Activated CD8-positive, alpha-beta T cell treated with anti-CD3 and anti-CD28 coated beads for 36 hours (primary cell): ENCODE measurements at places on chromosomes 13 and 19.

DNA sequence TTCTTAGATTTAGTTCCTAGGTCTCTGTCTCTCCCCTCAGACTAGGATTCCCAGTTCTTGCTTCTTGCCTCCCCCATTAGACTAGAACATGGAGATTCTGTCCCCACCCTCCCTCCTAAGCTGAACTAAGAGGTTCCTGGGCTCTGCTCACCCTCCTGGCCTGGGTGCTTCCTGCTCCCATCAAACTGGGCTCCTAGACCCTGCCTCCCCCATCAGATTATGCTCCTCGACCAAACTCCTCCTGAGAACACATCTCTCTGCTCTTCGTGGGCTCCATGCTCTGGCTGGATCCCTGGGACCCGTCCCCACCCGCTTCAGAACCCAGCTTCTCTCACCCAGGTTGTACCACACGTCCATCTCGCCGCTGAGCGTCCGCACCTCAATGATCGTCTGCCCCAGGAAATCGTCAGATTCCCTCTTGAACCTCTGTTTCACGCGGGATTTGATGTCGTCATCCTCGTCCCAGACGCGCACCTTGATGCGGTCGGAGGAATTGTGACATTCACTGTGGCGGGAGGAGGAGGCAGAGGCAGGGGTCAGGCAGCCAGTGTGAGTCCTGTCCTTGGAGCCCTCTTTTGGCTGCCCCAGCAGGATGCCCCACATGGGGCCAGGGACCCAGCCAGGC lies 42.7 kb downstream of the UNC13A start:
- no peak overlapping the region for H3K27ac ChIP-seq
- H3K27me3 ChIP-seq = peaks cover 5% of the 10 kb centered on the region
- DNase-seq = no peak
- H3K4me1 ChIP-seq = no peaks in the 10 kb centered on the region
- no peaks in the 10 kb centered on the region for H3K36me3 ChIP-seq

- peaks cover 15% of the 10 kb centered on the region for H3K4me1 ChIP-seq
- DNase-seq = no peak
- H3K27ac ChIP-seq = no peak overlapping the region
- H3K4me3 ChIP-seq = no peak overlapping the region
- peaks cover 7% of the 10 kb centered on the region for H3K36me3 ChIP-seq
Measured at GRCh38 chr19:38400361-38400760, 2.5 kb upstream of the FAM98C start.

DNA sequence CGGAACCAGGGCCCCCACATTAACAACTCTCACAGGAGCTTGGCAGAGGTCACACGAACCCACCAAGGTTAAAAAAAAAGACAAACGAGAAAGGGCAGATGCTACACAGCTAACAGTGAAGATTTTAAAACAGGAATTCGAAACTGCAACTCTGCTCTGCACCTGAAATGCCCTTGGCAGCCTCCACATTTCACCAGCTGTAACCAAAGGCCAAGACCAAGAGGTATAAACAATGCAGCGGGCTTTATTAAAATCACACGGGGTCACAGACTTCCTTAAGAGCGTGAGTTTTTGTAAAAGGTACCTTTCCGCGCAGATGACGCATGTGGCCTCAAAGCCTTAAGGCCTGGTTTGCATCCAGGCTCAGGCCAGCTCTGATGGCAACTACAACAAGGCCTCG lies 88.2 kb downstream of the STK24 start:
- H3K4me3 ChIP-seq = no peak overlapping the region
- H3K4me1 ChIP-seq = peaks cover 78% of the 10 kb centered on the region
- no peak for DNase-seq
- H3K27ac ChIP-seq = no peak overlapping the region

GRCh38 chr13:51825165-51825592 lies 19.8 kb downstream of the TMEM272 start:
- H3K36me3 ChIP-seq = no peaks in the 10 kb centered on the region
- H3K4me3 ChIP-seq = peak overlapping the region; percentile 74
- H3K27ac ChIP-seq = peak overlapping the region; percentile 94
- H3K27me3 ChIP-seq = no peaks in the 10 kb centered on the region
- H3K4me1 ChIP-seq = peaks cover 85% of the 10 kb centered on the region

- no peaks in the 10 kb centered on the region for H3K4me1 ChIP-seq
- DNase-seq = no peak
- H3K36me3 ChIP-seq = no peaks in the 10 kb centered on the region
Measured at GRCh38 chr19:11662278-11662677, 65.0 kb downstream of the ZNF627 start.

DNA sequence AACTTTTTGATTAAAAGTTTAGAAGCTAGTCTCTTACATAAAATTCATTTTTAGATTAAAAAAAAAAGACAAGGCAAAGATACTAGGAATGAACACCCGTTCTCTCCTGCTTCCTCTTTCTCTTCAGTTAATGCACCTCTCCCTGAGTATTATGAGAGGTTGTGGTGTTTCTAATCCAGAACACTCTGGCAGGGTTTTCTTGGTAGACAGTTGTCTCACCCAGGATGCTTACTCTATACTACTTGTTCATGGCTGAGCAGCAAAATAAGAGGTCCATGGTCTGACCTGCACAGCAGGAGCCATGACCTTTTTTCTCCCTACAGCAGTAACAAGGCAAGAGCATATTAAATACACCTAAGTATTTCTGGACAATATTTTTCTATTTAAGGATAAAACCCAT lies 62.0 kb downstream of the MICU2 start:
- no peak overlapping the region for H3K27ac ChIP-seq
- no peak overlapping the region for H3K4me3 ChIP-seq
- H3K27me3 ChIP-seq = no peaks in the 10 kb centered on the region
- H3K4me1 ChIP-seq = peaks cover 41% of the 10 kb centered on the region
- peaks cover 19% of the 10 kb centered on the region for H3K36me3 ChIP-seq
- no peak for DNase-seq
